ENCODE measurements at places on chromosomes 3 and 15. TPM values are rescaled to one million over a fixed set of nuclear protein-coding genes. Genes with fewer than 3 reads are reported as not detected.

SSUH2 gene
- 0.78 TPM for total RNA-seq

DNA sequence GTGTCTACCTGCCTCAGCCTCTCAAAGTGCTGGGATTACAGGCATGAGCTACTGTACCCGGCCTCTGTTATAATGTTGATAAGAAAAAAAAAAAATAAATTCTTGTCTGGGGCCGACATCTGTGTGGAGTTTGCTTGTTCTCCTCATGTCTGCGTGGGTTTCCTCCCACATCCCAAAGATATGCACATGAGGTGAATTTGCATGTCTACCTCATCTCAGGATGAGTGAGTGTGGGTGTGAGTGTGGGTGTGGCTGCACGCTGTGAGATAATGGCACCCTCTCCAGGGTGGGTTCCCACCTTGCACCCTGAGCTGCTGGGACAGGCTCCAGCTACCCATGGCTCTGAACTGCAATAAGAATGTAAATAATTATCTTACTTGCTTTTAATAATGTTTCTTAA, 25.9 kb upstream of the UACA start:
- H3K4me3 ChIP-seq: no peak overlapping the region
- no peak for DNase-seq
- H3K36me3 ChIP-seq: no peaks in the 10 kb centered on the region
- no peak overlapping the region for H3K27ac ChIP-seq
- H3K27me3 ChIP-seq: no peaks in the 10 kb centered on the region

GRCh38 chr3:171125010-171125409, 98.5 kb upstream of the SLC2A2 start:
- H3K4me3 ChIP-seq: no peak overlapping the region
- no peaks in the 10 kb centered on the region for H3K27me3 ChIP-seq
- peaks cover 10% of the 10 kb centered on the region for H3K36me3 ChIP-seq
- no peak for DNase-seq
- H3K27ac ChIP-seq: no peak overlapping the region
- H3K4me1 ChIP-seq: no peaks in the 10 kb centered on the region

DNA sequence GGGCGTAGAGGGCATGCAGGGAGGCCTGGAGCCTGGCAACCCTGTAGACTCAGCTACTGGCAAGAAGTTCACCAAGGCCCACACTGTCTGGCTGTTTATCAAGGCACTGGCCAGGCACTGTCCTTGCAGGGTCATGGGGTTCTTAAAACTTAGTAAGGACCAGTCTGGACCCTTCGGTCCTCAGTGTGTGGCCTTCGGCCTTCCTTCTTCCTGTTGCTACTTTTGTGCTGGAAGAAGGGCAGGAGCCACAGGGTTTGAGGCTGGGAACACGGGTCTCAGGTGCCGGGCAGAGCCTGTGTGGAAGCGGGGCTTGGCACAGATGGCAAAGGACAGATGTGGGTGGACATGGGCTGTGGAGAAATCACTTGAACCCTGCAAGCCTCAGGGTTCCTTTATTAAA, 76.6 kb downstream of the SNRK start:
- no peaks in the 10 kb centered on the region for H3K4me1 ChIP-seq
- H3K36me3 ChIP-seq: no peaks in the 10 kb centered on the region
- no peaks in the 10 kb centered on the region for H3K27me3 ChIP-seq
- no peak for DNase-seq

GRCh38 chr3:161273589-161274218, 52.6 kb downstream of the NMD3 start:
- DNase-seq: no peak
- no peaks in the 10 kb centered on the region for H3K36me3 ChIP-seq
- H3K4me3 ChIP-seq: no peak overlapping the region
- no peaks in the 10 kb centered on the region for H3K27me3 ChIP-seq
- H3K27ac ChIP-seq: no peak overlapping the region

- no peaks in the 10 kb centered on the region for H3K36me3 ChIP-seq
- no peaks in the 10 kb centered on the region for H3K27me3 ChIP-seq
Measured at GRCh38 chr3:189772584-189772983, 141.4 kb downstream of the TP63 start.

DNA sequence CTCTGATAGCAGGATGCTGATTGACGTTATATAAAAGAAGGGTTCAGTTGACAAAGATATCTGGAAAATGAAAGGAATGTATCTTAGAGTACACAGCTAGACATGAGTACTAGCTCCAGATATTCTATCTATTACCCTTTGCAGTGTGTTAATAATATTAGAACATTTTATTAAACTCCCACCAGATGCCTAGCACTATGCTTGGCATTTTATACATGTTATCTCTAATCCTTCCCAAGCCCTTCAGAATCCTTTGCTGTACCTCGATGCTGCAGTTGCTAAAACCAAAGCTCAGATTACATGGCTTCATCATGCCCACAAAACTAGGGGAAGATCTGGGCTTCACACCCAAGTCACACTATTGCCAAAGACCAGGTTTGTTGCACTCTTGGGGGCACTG, 350.1 kb upstream of the AZI2 start:
- no peak overlapping the region for H3K4me3 ChIP-seq
- peak overlapping the region; percentile 38 for H3K27ac ChIP-seq
- no peak for DNase-seq

MYO5C gene
- 52.7 TPM for total RNA-seq

TOPBP1 gene
- total RNA-seq: 7.9 TPM

DNA sequence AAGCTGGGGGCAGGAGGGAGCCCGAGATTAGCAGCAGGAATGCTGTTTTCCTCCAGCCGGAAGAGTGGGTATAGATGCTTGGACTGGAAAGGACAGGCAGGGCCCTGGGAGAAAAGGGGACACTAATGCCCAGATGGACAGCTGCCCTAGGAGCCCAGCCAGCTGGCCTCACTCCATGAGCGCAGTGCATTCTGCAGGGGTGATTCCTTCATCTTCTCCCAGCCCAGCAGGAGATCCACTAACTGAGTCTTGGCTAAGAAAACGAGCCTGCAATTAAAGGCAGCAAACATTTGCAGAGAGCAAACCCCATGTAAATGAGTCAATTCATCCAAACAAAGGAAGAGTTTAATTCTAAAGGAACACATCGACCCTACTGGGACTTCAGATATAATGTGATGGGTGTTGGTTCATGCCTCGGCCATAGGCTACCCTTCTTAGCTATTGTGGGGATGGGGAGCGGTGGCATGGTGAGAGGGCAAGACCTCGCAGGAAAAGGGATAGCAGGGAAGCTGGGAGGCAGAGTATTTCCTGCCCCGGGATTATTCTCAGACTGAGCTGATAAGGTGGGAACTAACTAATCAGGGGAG, 13.3 kb upstream of the MINAR1 start:
- DNase-seq: no peak
- H3K27me3 ChIP-seq: no peaks in the 10 kb centered on the region
- no peak overlapping the region for H3K27ac ChIP-seq
- H3K4me1 ChIP-seq: no peaks in the 10 kb centered on the region

PODXL2 gene
- 6.8 TPM for total RNA-seq

DNA sequence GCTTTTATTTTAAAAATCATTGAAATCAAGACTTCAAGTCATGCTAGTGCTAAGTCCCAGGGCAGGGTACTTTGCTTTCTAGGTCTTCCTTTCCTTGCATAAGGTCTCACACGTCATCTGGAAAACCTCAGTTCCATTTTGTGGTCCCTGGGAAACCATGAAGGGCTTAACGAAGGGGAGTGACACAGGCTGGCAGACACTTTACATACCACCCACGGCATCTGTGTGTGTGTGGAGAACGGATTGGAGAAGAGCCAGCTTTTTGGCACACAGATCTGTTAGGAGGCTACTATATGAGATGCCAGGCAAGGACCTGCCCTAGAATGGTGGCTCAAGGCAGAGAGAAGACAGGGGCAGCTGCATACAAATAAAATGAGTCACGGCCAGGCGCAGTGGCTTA, 107.5 kb upstream of the NSMCE3 start:
- DNase-seq: no peak
- no peaks in the 10 kb centered on the region for H3K36me3 ChIP-seq
- H3K27me3 ChIP-seq: no peaks in the 10 kb centered on the region
- H3K4me1 ChIP-seq: no peaks in the 10 kb centered on the region

GRCh38 chr15:92749946-92750345, 94.4 kb upstream of the FAM174B start:
- DNase-seq: no peak
- no peak overlapping the region for H3K4me3 ChIP-seq
- no peak overlapping the region for H3K27ac ChIP-seq
- H3K36me3 ChIP-seq: no peaks in the 10 kb centered on the region

STXBP5L gene
- total RNA-seq: 1.5 TPM

DNA sequence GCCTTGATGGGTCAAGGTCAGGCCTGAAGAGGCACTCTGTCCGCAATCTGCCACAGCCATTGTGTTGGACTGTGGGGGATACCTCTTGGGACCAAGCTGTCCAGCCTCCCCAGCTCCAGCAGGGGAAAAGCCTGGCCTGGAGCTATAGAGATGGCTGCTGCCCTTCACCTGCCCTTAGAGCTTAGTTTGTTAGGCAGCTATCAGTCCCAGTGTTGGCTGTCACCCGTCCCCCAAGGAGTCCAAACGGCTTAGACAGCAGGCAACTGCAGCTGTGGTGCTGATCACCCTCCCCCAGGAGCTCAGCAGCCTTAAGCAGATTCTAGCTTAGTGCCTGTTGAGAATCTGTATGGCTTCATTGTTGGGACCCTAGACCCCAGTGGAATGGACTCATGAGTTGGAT, 180.3 kb downstream of the MYRIP start:
- H3K36me3 ChIP-seq: no peaks in the 10 kb centered on the region
- H3K27ac ChIP-seq: no peak overlapping the region
- H3K4me1 ChIP-seq: no peaks in the 10 kb centered on the region
- no peak overlapping the region for H3K4me3 ChIP-seq

GRCh38 chr3:45932112-45932511, 11.2 kb upstream of the CXCR6 start:
- H3K27me3 ChIP-seq: no peaks in the 10 kb centered on the region
- no peak overlapping the region for H3K27ac ChIP-seq
- H3K4me1 ChIP-seq: no peaks in the 10 kb centered on the region
- DNase-seq: no peak
- H3K4me3 ChIP-seq: no peak overlapping the region

DAPK2 gene
- 2.7 TPM for total RNA-seq

DNA sequence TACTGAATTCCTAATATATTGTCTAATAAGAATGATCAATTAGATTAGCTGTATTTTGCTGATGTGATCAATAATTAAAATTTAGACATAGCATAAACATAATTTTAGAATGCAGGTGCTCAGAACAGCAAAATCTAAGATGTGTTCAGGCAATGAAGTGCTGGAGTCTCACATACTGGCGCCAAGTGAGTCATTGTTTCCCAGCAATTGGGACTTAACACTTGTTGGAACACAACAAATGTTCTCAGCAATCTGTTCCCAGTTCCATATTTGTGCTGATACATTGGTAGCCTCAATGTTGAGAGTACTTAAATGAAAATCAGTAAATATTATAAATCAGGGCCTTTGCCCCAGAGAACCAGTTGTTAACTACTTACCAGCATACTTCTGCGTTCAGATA, 619.0 kb downstream of the ROBO1 start:
- no peaks in the 10 kb centered on the region for H3K27me3 ChIP-seq
- H3K27ac ChIP-seq: no peak overlapping the region

ZNF654 gene
- 5.5 TPM for total RNA-seq

DNA sequence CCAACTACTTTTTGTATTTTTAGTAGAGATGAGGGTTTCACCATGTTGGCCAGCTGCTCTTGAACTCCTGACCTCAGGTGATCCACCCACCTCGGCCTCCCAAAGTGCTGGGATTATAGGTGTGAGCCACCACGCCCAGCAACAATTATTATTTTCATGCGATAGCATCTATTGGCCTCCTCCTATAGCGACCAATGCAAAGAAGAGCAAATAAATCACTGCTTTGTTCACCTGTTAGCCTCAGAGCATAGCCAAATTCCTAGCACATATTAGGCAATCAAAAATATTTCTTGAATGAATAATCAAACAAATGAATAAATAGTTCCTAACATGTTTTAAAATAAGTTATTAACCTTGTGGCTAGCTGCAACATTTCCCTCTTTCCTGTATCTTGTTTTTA, 36.8 kb upstream of the TNFSF10 start:
- no peak overlapping the region for H3K4me3 ChIP-seq
- no peaks in the 10 kb centered on the region for H3K36me3 ChIP-seq
- no peaks in the 10 kb centered on the region for H3K27me3 ChIP-seq
- H3K27ac ChIP-seq: no peak overlapping the region

RBPMS2 gene
- 0.63 TPM for total RNA-seq

ATP13A5 gene
- 0.09 TPM for total RNA-seq

CIB2 gene
- total RNA-seq: 4.4 TPM

CCR8 gene
- total RNA-seq: not detected

EXD1 gene
- not detected for total RNA-seq
